Stimulated activated naive CD4-positive, alpha-beta T cell (primary cell): ENCODE measurements at places on chromosomes 1 and 21.

- DNase-seq: no peak
Observed at GRCh38 chr1:159889821-159890252, 10.1 kb downstream of the CFAP45 start.

DNA sequence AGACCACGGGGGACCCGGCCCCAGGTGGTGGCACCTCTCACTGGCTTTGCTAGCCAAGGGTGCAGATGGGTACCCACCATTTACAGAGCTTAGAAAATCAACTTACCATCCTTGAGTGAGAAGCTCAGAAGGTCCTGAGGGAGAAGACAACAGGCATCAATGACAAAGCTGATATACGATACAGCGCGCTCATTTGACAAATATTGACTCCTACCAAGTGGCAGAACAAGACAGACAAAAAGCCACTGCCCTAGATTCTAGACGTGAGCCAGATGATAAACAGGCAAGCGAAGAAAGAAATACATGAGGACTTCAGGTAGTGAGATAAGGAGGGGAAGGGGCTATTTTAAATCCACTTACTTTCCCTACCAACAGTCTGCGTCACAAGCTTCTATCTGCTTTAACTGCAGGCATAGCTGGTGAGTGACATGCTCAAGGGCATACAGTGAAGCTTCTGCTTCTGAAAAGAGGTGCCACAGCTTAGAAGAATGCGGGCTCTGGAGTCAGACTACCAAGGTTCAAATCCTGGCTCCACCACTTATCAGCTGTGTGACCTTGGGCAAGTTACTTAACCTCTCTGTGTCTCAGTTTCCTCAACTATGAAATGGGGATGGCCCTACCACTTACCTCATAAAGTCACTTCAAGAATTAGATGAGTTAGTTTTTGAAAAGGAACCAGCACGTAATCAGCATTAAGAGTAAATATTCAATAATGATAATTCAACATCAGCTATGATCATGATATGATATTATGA, 29.1 kb downstream of the TMCO4 start:
- no peak for DNase-seq

DNA sequence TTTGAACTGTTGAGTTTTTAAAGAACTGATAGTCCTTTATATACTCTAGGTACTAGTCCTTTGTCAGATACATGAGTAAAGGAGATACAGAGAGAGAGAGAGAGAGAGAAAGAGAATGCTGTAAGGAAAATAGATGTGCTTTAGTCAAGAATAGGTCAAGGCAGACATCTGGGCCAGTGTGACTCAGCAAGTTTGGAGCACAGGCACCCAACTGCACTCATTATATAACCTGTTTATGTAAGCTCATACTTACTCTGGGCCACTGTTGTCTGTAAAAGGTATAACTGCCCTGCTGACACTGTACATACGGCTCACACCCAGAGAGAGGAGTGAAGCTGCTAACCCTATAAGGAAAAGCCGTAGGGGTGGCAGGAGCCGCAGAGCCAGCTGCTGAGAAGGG, 32.2 kb upstream of the AKT3 start:
- no peak for DNase-seq

GRCh38 chr1:1039145-1039910, 19.4 kb downstream of the AGRN start:
- DNase-seq: no peak

DNA sequence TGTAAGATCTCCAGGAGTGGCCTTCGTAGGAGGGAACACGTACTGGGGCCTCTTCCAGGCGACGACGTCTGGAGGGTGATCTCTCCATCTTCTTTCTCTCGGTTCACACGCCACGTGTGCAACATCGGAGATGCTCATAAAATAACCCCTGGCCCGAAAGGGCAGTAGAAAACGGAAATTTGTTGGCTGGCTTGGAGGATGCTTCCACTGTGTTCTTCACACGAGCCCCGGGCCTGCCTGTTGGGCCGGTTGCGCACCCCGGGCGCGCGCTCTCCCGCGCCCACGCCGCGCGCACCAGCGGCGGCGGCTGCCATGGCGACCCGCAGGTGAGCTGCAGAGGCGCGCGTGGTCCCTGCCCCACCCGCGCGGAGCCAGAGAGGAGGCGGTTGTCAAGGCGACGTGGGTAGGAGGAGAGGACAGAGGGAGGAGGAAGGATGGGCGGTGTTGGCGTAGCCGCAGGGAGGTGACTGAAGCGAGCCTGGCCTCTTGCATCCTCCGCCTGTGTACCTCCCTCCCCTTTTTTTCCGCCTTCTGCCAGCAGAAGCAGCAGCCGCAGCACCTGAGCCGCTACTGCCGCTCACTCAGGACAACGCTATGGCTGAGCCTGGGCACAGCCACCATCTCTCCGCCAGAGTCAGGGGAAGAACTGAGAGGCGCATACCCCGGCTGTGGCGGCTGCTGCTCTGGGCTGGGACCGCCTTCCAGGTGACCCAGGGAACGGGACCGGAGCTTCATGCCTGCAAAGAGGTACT, at the start of gene ELAPOR1:
ELAPOR1 (plus strand) TSS at position 526 of the 752 bp plus-strand sequence; CDS start at position 595, 69 bp downstream.
- peak; percentile 85 for DNase-seq

- no peak for DNase-seq
Observed at GRCh38 chr1:7405844-7406500, 365.1 kb upstream of the VAMP3 start.

- DNase-seq: no peak
Observed at GRCh38 chr1:17587693-17588047, 48.2 kb downstream of the ARHGEF10L start.

DNA sequence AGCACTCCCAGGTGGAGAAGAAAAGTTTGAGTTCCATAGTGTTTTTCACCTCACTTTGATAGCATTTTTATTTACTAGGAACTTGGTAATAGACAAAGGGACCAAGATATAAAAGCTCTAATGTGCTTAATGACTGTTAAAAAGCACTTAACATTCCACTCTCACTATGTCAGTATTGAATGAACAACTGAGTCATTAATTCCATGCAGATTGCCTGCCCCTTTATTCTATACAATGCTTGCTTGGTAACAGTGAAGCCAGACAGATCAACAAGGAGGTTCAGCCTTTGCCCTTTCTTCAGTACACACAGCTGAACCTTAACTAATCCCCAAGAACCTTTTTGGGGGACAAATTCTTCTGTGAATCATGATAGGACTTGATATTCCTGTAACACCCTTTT, 425.5 kb downstream of the NUF2 start:
- DNase-seq: no peak

- no peak for DNase-seq
Observed at GRCh38 chr1:111709986-111710385, 29.2 kb downstream of the INKA2 start.

- DNase-seq: no peak
Observed at GRCh38 chr1:236021424-236022135, 43.3 kb downstream of the NID1 start.

- no peak for DNase-seq
Observed at GRCh38 chr1:30194741-30195423, 528.5 kb downstream of the MATN1 start.

GRCh38 chr1:109246141-109246551, 3.2 kb upstream of the CELSR2 start:
- DNase-seq: no peak

- no peak for DNase-seq
Observed at GRCh38 chr1:191348328-191348727, 809.9 kb upstream of the RGS18 start.

DNA sequence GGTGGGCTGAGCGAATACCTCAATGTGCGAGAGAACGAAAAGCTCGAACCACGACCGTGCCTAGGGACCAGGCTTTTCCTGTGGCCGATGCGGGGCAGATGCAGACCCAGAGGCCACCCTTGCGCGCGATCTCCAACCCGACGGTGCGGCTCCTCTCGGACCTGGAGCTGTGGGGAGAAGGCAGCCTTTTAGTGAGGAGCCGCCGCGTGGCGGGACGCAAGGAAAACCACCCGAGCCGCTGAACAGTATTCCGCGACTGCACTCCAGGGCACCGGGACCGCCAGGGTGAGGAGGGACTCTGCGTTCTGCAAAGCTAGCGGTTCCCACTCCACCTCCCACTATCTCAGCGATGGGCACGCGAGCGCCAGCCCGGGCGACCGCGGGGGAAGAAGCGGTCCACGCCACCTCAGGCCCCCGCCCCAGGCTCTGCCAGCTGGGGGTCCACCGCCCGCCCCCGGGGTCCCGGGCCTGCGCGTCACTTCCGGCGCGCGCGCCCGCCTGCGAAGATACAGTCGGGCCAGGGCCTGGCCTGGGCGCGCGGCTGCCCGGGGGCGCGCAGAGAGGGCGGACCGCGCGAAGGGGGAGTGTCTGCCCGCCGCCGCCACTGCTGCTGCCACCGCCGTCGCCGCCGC, 66.5 kb upstream of the PRKACB start:
- peak; percentile 68 for DNase-seq

DNA sequence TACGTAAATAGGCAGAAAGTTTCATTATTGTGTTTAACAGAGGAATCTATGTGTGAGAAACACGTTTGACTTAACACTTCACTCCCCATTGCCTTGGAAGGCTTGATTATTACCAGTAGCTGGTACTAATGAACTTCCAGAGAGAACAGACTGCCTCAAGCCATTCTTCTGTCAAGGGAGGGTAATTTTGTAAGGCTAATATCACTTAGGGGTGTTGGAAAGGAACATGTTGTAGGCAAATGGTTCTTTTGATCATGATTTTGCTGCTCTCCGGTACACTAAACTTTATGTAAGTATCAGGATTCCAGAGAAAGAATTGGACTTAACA, 1.8 kb downstream of the LAMC1 start:
- no peak for DNase-seq

- DNase-seq: no peak
Observed at GRCh38 chr21:27498025-27498424, 531.1 kb upstream of the ADAMTS5 start.

DNA sequence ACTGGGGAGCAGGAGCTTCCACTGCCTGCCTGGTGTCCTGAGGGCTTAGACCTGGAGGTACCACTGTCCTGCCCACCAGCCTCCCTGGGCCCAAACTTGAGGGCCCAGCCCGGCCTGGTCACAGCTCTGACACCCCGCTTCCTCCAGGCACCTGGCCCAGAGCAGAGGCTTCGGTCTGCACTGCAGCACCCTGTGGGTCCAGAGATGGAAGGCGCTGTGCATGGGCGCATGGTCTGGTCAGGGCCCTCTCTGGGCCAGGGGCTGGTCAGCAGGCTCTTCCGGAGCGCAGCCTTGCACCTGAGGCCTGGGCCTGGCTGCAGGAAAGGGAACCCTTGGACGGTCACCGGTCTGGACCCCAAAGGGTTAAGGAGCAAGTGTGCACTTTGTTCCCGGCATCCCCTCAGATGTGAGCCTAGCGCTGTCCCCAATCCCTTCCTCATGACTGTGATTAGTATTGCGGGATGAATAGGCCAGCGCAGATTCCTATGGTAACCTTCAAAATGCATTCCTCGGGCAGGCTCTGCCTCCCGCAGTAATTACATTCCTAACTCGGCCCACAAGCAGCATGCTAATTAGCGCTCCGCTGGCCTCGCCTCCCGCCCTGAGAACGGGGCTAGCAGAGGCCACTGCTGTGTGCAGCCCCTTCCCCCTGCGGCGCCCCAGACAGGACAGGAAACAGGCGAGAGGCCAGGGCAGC, 36.3 kb downstream of the PRDM16 start:
- DNase-seq: no peak

DNA sequence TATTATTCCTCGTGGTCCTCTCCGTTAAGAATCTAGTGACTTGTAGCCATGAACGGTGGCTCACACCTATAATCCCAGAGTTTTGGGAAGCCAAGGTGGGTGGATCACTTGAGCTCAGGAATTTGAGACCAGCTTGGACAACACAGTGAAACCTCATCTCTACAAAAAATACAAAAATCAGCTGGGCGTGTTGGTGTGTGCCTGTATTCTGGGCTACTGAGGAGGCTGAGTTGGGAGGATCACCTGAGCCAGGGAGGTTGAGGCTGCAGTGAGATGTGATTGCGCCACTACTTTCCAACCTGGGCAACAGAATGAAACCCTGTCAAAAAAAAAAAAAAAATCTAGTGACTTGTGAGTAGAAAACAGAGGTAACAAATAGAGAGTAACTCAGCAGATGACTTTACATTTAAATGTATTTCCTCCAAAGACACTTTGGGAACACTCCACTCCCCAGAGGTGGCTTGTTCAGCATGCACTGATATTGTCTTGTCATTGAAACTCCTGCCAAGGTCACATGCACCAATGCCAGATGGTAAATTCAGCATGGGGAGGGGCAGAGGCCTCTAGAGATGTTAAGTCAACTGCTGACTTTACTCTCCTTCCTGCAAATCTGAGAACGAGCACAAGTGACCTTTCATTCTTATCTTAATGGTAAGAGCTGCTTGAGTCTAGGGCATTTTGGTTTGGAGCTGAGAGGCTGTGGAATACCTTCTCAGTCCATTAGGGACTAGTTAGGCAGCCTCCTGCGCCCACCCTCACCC, 24.9 kb downstream of the CCDC185 start:
- no peak for DNase-seq

DNA sequence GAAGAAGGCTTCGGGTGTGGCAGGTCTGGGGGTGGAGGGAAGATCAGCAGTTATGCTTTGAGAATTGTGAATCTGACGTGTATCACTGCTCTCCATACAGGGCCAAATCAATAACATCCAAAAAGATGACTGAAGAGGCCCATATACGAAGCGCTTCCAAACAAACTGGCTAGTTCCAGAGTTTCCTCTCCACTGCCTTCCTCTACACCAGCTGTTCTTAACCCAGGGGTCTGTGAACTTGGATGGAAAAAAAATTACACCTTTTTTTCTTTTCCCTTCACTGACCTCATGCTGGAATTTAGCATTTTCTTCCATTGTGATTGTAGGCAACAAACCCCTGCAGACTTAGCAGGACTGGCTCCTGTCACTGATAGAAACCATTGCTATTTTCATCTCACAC, 77.1 kb upstream of the NBL1 start:
- no peak for DNase-seq

DNA sequence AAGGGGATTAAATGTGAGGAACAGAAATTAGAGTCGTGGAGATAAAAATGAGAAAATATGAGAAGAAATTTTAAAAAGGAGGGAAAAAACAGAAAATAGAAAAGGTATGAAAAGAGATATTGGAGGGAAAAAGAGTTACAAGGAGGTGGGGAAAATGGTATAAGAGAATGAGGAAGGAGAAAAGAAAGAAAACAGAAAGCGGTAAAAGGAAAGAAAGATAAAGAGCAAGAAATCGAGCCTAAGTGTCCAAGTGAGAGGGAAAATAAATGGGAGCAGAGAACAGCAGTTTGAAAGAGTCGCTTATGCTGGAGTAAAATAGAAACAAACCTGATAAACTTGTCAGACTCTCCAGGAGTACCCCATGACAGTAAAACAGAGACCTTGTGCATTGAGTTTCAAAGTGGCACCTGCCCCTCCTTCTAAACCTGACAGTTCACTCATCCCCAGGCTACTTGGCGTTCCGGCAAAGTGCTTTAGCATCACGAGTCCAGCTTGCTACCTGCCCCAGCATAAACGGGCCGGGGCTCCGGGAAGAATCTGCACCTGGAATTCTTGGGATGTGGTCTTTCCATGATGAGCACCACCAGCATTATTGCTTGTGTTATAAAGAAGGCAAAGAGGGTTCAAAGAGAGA, 585 bp downstream of the NEGR1 start:
- no peak for DNase-seq

- DNase-seq: no peak
Observed at GRCh38 chr1:229508823-229509337, 739 bp upstream of the NUP133 start.

GRCh38 chr21:27021801-27022200, 54.9 kb upstream of the ADAMTS5 start:
- no peak for DNase-seq

GRCh38 chr1:149936992-149937705, 470 bp upstream of the MTMR11 start:
- no peak for DNase-seq

GRCh38 chr1:214370615-214371014, 89.7 kb downstream of the SMYD2 start:
- DNase-seq: no peak
